Nucleus accumbens (tissue), 56 donors: ENCODE measurements at places on chromosomes 6 and 20.

- DNase-seq: no peak
Observed at GRCh38 chr20:36555248-36555647, 13.9 kb downstream of the MYL9 start.

- no peak for DNase-seq
Observed at GRCh38 chr20:16178546-16179135, 394.6 kb downstream of the KIF16B start.

- DNase-seq: no peak
Observed at GRCh38 chr6:154672086-154672485, 61.1 kb upstream of the SCAF8 start.

GRCh38 chr20:43800186-43800585 is 73.4 kb upstream of the GTSF1L start:
- no peak for DNase-seq

DNA sequence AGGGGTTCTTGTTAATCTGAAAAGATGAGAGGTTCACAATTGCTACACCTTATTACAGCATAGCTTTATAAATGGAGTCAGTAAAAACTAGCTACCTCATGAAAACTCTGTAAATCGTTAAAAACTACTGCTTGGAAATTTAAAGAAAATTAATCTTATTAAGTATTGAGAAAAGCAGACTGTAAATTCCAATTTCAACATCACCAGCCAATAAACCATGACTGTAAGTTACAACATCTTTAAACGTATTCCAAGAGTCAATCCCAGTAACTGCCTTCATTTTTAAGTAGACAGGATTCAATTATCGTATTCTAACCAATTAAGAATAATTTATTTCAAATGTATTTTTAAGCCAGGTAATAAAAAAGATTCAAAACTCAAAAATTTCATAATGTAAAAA is 70.3 kb downstream of the ATG5 start:
- DNase-seq: no peak

DNA sequence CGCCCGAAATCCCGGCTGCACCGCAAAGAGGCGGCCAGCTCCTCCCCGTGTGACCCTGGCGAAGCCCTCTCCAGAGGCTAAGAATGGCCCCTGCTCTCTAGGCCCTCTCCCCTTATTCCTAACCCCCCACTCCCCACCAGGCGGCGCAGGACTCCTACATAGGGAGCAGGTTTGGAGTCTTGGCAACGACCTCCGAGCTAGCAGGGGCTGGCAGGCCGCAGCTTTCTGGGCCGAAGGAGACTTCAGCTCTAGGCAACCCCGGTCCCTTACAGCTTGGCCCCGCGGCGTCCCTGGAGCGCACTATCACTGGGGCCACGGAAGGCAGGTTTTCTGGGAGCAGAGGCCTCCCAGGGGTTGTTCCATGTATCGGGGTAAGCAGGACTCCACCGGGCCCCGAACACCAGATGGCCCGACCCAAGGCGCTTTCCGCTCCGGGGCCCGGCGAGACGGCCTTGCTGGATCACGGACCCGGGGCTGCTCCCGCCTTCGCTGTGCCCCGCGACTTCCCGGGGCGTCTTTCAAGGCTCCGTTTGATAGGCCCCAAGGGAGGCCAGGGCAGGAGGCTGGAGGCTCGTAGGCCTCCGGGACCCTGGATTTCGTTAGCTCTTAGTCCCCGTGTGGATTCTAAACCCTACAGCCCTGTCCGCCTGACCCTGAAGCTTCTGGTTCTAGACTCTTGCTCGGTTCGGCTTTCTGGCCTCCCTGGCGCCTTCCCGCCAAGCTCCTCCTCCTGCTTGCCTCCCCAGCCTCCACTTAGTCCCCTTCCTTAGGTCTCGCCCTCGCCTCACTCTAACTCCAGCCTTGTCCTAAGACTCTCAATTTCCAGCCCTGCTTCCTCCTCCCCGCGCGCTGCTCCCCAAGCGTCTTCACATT is 1.9 kb downstream of the SLC32A1 start:
- no peak for DNase-seq

DNA sequence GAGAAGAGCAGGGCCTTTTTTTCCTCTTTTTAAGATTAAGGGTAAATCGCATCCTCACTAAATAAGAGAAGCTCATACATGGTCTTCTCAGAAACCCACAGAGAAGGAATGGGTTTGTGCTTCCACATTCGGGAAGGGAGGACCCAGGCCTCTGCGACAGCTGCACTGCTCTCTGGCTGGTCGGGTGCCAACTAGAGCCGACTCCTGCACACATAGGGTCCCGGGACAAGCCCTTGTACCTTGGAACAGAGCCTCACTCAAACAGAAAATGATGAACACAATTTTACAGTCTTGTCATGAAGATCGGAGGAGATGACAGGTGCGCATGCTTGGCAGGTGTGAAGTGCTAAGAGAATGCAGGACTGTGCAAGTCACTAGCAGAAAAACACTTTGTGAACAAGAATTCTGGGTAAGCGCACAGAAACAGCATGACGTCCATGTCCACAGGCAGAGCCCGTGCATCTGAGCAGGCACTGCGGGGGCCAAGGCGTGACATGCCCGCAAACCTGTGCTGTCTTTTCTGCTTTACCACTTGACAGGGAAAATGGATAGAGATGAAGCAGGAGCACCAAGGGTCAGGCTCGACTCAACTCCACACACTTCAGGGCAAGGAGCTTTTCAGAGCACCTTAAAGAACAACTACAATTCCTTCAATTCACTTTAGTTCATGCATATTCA is 101.0 kb upstream of the MPC1 start:
- DNase-seq: no peak

- no peak for DNase-seq
Observed at GRCh38 chr6:36120539-36120938, 9.8 kb upstream of the MAPK13 start.

GRCh38 chr6:43922426-43923375 is 152.7 kb downstream of the VEGFA start:
- no peak for DNase-seq

- DNase-seq: no peak
Observed at GRCh38 chr6:46501136-46502089, 10.2 kb upstream of the RCAN2 start.

DNA sequence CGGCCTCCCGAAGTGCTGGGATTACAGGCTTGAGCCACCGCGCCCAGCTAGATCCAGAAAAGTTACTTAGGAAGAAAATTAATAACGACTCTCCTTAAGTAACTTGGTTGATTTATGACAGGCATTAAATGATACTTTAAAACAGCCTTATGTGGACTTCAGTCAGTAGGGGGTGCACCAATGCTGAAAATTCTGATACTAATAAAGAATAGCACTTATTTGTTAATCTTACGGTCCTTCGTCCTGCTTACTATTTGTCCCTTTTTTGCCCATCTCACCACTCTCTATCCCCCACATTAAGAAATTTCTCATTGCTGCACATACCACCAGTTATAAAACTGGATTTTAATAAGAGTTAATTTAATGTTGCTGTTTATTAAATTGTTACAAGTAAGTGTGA is 12.7 kb upstream of the PRELID3B start:
- DNase-seq: no peak

DNA sequence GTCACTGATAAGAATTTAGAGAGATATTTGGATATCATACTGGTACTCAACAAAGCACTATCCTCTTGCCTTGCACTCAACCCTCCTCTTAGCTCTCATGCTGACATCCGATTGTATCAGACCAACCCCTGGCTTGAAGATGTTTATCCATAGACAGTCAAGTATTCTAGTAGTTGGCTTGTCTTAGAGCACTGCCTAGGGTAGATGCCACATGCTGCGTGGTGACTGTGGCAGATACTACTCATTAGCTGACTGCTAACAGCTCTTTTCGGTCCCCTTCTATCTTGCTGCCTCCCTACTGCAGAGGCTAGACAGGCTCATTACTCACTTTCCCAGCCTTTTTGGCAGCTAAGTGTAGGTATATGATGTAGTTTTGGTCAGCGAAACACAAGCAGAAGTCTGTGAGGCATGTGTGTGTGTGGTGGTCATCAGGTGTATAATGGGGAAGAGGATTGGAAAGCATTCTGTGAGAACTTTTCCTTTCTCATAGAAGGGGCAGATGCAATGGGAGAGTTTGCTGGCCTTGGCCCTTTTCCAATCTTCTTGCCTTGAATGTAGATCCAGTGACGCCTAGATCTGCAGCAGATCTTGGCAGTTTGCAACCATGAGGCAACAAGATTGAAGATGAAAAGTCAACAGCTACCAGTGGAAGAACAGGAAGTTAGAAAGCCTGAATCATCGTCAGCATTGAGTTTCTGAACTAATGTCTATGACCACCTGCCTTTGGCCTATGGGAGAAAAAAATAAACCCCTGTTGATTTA is 4.4 kb upstream of the IFNGR1 start:
- no peak for DNase-seq

GRCh38 chr6:4864519-4864918 is 88.3 kb downstream of the CDYL start:
- no peak for DNase-seq

DNA sequence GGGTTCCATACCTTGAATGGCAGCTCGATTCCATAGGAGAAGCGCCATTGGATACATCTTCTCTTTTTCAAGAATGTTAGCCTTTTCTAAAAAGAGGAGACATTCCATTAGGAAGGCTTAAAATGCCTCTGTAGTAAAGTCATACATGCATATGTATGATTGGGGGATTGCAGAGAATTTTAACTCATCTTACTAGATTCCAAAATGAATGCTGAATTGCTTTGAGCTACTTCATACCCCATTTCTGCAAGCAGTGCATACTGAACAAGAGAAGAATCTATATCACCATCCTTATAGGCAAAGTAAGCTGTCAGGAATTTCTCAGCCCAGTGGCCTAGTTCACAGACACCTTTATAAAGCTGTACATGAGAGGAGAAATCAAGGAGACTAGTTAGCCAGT is 80.3 kb downstream of the NDUFAF5 start:
- DNase-seq: no peak

DNA sequence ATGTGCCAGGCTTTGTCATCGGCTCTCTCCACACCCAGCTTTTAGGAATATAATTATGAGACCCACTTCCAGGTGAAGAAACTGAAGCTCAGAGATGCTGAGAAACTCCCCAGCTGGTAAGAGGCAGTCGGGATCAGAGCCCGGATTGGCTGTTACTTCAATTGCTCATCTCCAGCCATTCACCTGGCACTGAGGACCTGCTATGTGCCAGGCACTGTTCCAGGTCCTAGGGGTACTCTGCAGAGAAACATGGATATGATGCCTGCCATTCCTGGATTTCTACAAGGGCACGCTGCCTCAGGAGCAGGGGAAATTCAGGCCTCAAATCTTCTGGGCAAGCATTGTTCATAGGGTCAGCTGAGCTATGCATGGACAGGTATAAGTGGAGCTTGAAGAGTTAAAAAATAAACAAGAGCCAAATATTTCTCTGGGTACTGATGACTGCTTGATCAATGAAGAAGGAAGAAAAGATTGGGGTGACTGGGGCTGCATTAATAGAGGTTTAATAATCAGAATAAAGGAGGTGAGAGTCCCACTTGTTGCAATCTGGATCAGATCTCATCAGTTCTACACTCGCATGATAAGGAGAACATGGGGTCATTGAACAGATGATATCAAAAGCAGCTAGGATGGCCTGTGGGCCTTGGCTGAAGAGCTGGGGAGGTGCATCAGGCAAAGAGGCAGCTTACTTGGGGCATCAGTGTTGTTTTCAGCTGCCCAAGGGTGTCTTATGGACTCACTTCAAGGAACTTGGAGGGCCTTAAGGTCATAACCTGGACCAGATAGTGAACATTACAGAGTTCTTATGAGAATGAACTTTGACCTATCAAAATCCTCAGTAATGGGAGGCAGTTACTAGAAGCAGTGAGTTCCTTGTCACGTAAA is 80.9 kb upstream of the TOX2 start:
- no peak for DNase-seq

GRCh38 chr6:9007027-9007426 is 571.7 kb upstream of the SLC35B3 start:
- no peak for DNase-seq

DNA sequence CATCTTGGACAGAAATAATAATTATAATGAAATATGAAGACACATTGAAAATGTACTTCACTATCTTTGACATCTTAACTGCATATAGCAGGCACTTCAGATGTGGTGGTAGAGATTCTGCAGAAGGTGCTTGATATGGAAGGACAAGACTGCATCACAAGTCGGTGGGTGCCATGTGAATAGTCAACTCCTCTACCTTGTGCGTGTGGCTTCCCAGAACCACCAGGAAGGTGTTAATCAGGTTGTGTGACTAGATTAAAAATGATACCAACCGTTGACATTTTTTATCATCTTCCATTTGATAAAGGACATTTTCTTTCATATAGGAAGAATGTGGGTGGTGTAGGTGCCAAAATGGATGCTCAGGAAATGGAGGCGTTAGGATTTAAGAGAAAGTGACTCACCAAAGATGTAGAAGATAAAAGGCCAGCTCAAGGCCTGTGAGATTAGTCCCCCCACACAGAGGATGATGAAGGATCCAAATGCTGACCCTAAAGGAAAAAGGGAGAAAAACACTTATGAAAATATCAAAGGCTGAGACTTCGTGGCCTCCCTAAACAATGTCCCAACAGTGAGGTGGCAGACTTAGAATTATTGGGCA is 12.3 kb downstream of the SLC17A2 start:
- no peak for DNase-seq

DNA sequence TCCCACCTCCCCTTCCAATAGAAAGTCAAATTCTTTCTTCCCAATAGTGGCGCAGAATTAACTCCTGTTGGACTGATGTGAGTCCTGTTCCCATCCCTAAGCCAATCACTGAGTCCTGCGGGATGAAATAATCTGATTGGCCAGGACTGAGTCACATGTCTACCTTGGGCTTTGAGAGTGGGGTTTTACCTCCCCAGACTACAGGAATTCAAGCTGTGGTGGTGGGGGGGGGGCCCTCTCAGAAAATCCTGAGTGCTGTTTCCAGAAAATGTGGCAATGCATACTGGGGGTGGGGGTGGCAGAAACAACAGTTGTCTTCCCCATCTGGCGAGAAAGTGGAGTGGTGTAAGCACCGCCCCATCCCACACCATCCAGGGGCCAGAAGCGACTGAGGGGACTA is 65.7 kb downstream of the CTCFL start:
- DNase-seq: no peak

GRCh38 chr6:120924214-120924613 is 410.1 kb downstream of the TBC1D32 start:
- DNase-seq: no peak

DNA sequence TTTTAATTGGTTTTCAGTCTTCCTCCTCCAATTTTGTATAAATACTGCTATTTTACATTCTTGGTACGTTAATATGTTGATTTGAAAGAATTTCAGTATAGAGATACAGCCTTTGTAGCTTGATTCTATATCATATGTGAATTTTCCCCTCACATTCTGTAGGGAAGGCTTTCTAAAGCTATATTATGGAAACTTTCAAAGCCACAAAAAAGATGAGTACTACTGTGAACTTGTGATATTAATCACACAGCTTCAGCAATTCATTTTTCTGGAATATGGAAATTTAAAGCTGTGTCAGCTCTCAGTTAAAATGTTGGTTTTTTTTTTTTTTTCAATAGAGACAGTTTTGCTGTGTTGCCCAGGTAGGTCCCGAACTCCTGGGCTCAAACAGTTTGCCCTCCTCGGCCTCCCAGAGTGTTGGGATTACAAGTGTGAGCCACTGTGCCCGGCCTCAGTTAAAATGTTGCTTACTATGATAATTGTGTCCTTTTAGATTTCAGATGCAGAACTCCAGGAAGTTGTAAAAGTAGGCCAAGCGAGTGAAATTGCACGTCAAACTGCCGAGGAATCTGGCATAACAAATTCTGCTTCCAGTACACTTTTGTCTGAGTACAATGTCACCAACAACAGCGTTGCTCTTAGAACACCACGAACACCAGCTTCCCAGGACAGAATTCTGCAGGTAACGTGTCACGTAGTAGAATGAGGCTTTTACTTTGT is 20.6 kb downstream of the CDC5L start:
- DNase-seq: no peak

GRCh38 chr6:33091957-33092356 is 16.2 kb downstream of the HLA-DPB1 start:
- DNase-seq: no peak
